ENCODE measurements at places on chromosomes 3 and 15.

GRCh38 chr3:50163572-50164455, 8.7 kb downstream of the SEMA3F start:
- DNase-seq: peak; percentile 52

GRCh38 chr3:71577011-71577410, 6.5 kb downstream of the FOXP1 start:
- no peak for DNase-seq

DNA sequence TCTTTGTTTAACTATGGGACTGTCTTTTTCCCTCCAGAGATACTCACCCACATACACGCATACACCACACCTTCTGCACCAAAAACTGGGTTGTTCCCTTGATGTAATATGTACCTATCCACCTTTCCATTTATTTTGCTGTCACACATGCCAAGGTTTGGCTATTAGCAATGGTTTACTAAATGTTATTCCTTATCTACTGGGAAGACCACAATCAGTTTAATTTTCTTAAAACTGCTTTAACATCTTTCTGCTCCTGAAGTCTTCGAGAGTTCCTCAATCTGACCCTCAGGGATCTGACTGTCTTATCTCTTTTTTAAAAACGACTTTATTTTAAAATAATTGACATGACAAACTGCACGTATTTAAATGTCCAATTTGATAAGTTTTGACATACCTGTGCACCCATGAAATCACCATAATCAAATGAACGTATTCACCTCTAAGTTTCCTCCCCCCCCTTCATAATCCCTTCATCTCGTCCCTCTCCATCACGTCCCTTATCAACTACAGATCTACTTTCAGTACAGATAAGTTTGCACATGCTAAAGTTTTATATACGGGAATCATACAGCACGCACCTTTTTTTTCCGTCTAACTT, 805 bp upstream of the TRPM7 start:
- no peak for DNase-seq

DNA sequence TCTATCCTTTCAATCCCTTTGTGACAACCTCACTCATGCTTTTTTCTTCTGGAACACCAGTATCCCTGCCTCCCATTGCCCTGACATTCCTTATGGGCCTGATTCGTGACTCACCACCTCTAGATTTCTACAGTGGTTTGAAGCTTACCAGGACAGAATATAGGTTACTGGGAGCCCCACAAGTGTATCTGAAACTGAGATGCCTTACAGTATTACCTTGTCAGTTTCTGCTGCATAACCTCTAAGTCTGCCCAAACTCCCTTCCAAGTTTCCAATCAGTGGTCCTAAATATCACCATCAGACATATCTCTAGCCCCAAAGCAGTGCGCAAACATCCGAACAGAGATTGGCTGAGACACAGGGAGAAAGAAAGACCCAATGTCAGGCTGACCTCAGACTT, 5.6 kb downstream of the CPB1 start:
- DNase-seq: no peak

DNA sequence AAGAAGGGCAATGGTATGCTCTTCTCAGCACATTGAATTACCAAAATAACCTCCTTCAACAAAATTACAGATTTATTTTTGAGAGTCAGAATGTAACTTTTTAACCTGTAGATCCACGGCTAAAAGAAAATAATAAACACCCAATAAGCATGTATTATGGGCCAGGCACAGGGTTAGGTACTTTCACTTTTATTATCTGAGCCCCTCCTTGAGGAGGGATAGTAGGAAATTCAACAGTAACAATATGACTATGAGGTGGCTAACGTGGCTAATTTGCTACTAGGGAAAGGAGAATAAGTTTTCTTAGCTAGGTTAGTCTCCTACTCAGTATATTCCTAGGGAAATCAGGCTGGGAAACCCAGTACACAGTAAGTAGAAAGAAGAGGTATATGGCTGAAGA, 306.9 kb downstream of the GAP43 start:
- no peak for DNase-seq

- DNase-seq: no peak
These were observed 22.1 kb downstream of the MAP2K1 start for GRCh38 chr15:66408675-66409282.

- DNase-seq: no peak
These were observed 901 bp upstream of the MANF start for GRCh38 chr3:51384055-51384725.

GRCh38 chr3:123290107-123290930, 88.6 kb downstream of the SEC22A start:
- DNase-seq: no peak

- no peak for DNase-seq
These were observed 713.3 kb downstream of the GBE1 start for GRCh38 chr3:81048058-81048665.

GRCh38 chr3:30749230-30749629, 142.8 kb downstream of the TGFBR2 start:
- no peak for DNase-seq

DNA sequence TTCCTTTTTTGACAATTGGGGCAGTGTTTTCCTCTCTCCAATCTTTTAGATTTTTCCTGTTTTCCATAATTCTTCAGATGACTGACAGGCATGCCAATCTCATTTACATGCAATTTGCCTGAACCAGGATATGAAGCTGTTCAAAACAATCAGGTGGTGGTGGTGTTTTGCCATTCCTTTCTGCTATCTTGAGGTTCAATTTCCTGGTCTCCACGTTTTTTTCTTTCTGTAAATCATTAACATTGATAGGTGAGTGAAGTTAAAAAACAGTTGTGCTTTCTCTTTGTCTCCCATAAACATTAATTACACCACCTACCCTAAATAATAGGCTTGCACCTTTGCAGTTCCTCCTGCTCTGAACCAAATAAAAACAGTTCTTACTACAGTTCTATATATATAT, 49.1 kb downstream of the C2CD4A start:
- DNase-seq: no peak

DNA sequence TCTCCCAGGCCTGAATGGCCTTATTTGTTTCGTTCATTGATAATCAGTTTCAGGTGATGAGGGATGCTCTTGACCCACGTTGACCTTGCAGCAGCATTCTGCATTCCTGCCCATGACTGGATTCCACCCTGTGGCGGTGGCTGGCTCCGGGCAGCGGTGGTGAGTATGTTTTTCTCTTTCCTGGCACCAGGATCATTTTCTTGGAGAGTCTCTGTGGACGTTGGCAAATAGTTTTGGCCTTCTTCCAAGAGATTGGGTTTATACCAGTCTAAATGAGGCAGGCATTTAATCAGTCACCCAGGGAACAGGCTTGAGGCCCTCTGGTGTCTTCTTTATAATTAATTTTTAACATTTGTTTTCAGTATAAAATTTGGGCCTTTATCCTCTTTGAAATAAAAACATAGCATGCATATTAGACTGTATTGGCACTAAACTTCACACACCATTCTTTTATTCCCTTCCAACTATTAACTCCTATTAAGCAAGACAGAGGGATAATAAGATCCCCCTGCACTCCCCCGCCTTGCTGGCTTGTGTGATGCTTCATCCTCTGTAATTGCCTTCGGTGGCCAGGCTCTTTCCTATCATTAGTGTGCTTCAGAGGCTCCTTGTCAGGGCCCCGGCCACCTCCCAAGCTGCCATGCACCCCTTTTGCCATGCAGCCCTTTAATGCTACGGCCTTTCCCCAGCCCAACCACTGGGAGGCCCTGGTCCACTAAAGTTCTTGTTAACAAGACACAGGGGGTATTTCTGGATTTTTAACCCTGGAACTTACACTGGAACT, 176.2 kb upstream of the TOPAZ1 start:
- no peak for DNase-seq

DNA sequence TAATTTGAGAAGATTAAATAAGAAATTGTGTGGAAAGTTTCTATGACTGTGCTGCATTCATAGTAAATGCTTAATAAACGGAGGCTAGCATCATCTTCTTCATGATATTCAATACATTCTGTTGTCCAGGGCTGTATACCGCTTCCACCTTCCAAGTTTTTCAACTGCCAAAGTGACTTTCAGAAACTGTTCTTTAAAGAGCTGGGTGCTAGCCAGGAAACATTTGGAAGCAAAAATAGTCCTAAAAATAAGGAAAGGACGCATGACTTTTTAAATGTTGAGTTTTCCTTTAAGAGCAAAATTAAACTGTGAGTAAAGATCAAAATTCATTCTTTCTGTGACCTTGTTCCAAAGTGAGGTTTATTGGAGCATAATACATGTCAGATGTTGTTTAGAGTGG, 9.4 kb upstream of the ERC2 start:
- DNase-seq: no peak

Data from BJ (cell line).